ENCODE measurements at places on chromosomes 13 and 19. TPM values are rescaled to one million over a fixed set of nuclear protein-coding genes. Genes with fewer than 3 reads are reported as not detected.

The ZSCAN4 gene
- 0.16 TPM for polyA plus RNA-seq

The HIPK4 gene
- 0.05 TPM for polyA plus RNA-seq

The CELF5 gene
- polyA plus RNA-seq: not detected

The KIR2DL3 gene
- polyA plus RNA-seq: 0.07 TPM

The CCDC70 gene
- 0.07 TPM for polyA plus RNA-seq

The KIR2DL1 gene
- polyA plus RNA-seq: 0.11 TPM

The ZNF549 gene
- polyA plus RNA-seq: 2.0 TPM

The POLR1D gene
- 72.6 TPM for polyA plus RNA-seq

The CALR3 gene
- polyA plus RNA-seq: not detected

The PNKP gene
- polyA plus RNA-seq: 40.8 TPM

The C19orf53 gene
- 233 TPM for polyA plus RNA-seq

The CGB1 gene
- not detected for polyA plus RNA-seq
